Left colon (tissue), 2 donors: ENCODE measurements at places on chromosomes 3 and 15. TPM values are rescaled to one million over a fixed set of nuclear protein-coding genes. Genes with fewer than 3 reads are reported as not detected.

DNA sequence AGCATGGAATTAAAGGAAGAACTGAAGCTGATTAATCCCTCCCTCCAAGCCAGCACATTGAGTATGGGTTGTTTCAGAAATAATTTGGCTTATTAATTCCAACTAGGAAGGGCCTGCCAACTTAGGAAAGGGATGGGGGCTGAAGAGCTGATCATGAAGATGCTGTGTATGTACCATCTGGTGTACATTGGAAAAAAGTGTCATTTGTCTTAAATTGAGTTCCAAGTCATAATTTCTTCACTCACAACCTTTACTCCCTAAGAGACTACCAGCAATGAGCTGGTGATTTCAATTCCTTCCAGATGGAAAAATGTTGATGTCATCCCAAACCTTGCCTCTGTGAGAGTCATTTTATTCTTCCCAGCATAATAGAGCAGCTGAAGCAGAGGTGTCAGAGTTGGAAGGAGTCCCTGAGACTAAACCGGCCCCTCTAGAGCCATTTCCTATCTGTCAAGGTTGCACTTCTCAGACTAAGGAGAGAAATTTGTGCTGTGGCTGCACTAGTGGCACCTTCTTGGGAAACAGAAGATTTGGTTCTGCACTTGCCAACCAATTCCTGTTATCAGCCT is 79.4 kb downstream of the GTPBP8 start:
- DNase-seq, result no peak

GRCh38 chr15:61474796-61475195 is 245.7 kb upstream of the RORA start:
- no peak for DNase-seq

GRCh38 chr3:146131616-146132410 is 29.2 kb downstream of the PLOD2 start:
- DNase-seq, result no peak

Gene CRYBG3
- total RNA-seq, result 22.6 TPM
